GM12892 (cell line): ENCODE measurements at places on chromosomes 16 and 17.

- DNase-seq: no peak
These were observed 15.7 kb upstream of the CBX8 start for GRCh38 chr17:79812353-79813258.

GRCh38 chr17:19285213-19285900 lies 48.2 kb downstream of the EPN2 start:
- DNase-seq: no peak

DNA sequence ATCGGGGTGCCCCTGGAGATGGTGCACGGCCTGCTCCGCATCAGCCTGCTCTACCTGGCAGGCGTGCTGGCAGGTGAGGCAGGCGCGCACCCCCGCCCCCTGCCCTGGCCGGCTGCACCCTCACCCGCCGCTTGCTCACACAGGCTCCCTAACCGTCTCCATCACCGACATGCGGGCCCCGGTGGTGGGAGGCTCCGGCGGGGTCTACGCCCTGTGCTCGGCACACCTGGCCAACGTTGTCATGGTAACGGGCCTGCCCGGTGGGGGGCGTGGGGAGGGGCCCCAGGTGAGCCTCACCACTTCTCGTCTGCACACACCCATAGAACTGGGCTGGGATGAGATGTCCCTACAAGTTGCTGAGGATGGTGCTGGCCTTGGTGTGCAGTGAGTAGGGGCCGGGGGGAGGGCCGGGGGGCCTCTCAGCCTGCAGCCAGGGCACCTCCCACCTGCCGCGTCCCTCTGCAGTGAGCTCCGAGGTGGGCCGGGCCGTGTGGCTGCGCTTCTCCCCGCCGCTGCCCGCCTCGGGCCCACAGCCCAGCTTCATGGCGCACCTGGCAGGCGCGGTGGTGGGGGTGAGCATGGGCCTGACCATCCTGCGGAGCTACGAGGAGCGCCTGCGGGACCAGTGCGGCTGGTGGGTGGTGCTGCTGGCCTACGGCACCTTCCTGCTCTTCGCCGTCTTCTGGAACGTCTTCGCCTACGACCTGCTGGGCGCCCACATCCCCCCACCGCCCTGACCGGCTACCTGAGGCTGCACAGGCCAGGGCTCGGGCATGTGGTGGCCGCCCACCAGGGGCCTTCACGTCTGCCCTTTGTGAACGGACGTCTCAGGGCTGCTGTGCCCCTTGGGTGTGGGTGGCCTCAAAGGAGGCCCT lies 2.1 kb downstream of the RHBDL1 start:
- no peak for DNase-seq

- no peak for DNase-seq
These were observed 2.4 kb upstream of the VAC14 start for GRCh38 chr16:70803319-70803718.

DNA sequence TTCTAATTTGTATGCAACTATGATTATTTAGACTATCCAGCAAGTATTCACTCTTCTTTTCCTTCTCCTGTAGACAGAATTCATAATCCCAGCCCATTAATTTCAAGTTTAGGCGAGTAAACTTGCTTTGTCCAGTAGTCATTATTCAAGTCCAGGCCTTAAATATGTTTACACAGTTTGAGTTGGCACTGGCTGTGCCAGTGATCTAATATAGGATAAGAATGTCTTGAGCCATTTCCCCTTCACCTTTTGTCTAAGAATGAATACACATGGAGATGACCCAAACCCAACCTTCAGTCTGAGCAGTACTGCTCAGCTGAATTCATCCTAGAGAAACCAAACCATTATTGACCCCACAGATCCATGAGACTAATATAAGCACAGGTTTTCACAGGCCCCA lies 930.4 kb upstream of the CDH8 start:
- no peak for DNase-seq

DNA sequence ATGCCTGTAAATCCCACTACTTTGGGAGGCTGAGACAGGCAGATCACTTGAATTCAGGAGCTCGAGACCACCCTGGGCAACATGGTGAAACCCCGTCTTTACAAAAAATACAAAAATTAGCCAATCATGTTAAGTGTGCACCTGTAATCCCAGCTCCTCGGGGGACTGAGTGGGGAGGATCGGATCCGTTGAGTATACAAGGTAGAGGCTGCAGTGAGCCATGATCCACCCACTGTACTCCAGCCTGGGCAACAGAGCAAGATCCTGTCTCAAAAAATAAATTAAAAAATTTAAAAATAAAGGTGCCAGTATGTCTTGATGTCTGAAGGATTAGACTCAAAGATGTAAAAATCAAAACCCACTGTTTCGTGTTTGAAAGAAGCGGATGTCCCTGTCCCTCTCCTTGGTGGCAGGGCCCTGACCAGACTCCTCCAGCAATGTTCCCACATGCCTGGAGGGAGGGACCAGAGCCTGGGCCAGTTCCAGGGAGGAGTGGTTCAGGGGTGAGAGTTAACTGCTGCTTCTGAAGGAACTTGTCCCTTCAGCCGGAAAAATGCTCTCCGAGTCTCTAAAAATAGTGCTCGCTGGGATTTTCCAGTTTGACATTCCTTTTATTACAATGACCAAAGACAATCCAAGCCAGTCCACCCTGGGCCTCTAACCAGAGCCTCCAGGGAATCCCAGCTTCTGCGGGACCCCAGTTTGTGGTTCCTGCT lies 9.4 kb upstream of the CMTM4 start:
- DNase-seq: no peak

- DNase-seq: no peak
These were observed 218.0 kb upstream of the CNTNAP4 start for GRCh38 chr16:76059186-76059585.

- no peak for DNase-seq
These were observed 6.1 kb upstream of the HNF1B start for GRCh38 chr17:37750768-37751475.

DNA sequence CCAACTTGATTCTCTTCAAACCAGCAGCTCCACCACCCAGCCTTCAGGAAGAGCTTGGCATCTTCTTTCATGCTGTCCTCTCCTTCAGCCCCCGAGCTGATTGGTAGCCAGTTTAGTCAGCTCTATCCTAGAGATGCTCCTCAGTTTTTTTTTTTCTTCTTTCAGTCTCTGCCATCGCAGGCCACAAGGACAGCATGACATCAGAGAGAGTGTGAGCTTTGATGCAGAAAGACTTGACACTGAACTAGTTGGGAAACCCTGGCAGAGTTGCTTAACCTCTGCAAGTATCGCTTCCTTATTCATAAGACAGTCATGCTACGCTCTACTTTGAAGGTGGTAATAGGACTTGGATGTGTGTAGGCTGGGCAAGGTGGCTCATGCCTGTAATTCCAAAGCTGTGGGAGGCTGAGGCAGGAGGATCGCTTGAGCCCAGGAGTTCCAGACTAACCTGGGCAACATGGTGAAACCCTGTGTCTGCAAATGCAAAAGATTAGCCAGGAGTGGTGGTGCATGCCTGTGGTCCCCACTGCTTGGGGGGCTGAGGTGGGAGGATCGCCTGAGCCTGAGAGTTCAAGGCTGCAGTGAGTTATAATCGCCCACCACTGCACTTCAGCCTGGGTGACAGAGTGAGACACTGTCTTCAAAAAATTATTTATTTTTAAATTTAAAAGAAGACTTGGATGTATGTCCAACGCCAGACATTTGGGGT lies 2.6 kb downstream of the CD300LB start:
- no peak for DNase-seq

DNA sequence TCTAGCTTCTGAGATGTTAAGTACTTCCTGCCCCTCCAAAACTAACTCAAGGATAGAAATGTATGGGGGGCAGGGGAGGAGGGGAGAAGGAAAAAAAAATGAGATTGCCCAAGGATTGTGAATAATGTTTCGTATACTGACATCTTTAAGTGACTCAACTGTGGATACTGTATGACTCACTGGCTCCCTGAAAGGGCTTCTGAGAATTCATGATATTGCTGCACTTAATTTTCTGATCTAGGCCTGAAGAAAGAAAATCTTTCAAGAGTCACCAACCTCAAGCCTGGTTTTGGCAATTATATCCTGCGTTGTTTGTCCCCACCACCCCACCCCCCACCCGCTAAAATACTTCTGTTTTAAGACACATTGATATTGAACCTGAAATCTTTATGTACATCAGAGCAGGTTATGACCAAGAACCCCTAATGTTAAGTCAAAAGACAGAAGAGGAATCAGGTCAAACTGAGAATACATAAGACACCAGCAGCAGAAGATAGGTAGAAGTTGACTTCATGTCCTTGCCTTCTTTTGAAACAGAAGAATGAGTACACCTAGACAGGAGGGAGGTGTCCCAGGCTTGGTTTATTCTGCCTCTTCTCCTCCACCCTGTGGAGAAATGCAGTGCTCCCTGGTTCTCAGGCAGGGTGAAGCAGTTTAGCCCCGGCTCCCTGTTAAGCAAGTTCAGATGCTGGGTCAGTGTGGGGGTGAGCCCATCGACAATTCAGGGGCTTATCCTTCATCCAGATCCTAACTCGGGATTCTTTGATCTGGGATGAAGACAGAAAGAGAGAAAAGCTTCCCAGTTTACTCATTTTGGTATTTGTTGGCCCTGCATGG lies 3.3 kb upstream of the FBXL20 start:
- DNase-seq: no peak

- DNase-seq: no peak
These were observed 11.3 kb upstream of the CD300A start for GRCh38 chr17:74455025-74455545.

DNA sequence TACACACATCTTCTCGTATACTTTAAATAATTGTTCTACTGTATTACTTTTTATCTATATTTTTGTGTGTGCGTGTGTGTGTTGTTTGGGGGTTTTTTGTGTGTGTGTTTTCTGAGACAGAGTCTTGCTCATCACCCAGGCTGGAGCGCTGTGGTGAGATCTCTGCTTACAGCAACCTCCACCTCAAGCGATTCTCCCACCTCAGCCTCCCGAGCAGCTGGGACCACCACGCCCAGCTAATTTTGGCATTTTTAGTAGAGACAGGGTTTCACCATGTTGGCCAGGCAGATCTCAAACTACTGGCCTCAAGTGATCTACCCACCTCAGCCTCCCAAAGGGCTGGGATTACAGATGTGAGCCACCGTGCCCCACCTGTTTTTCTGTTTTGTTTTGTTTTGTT lies 1.5 kb upstream of the CMTM4 start:
- DNase-seq: no peak

DNA sequence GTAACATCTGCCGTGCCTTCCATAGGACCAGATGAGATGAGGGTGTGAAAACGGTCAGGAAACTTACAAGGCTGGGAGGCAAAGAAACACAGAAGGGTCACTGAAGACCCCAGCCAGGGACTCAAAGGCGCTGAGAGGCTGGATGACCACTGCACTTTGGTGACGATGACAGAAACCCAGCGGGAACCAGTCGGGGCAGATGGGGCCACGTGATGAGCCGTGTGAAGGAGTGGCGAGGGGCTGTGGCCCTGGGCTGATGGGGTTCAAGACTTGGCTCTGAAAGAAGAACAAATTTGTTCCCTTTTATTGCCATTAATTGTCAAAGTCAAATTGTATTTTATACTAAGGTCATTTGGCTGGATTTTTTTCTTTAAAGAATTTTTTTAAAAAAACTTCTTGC lies 28.6 kb upstream of the ATP2C2 start:
- no peak for DNase-seq

GRCh38 chr16:73012341-73012740 lies 35.6 kb downstream of the ZFHX3 start:
- no peak for DNase-seq

DNA sequence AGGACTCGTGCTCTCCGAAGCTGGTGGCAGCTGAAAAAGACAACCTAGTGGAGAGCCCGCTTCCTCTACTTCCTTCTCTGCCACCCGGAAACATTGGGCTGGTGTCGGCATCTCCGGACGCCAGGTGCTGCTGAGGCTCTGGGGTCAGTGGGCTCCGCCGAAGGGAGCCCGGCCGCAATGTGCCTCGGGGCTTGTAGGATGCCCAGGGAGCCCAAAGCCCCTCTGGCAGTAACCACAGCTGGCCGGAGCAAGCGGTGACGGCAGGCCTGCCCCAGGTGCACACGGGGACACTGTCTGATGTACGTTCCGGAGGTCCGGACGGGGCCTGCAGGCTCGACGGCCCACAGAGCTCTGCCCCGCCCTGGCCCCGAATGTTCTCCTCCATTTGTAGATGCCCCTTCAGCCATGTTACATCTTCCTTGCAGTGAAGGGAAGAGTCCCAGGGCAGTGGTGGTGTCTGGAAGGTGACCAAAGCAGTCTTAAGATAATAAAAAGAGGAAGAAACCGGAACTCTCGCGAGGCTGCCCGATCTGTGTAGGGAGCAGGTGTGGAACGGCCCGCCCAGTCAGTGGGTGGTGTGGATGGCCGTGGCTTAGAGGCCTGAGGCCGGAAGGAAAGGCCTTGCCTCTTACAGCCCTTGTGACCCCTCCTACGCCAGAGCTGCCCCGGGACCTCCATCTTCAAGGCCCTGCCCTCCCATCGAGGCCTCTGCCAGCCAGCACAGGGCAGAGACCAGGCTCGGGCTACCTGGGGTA lies 22.6 kb downstream of the NDUFAF8 start:
- DNase-seq: no peak

- DNase-seq: no peak
These were observed 6.2 kb downstream of the VAT1L start for GRCh38 chr16:77794586-77794985.

- no peak for DNase-seq
These were observed 409.6 kb downstream of the SOX9 start for GRCh38 chr17:72530454-72530853.

GRCh38 chr17:20236578-20237227 lies 227.5 kb downstream of the SPECC1 start:
- no peak for DNase-seq

GRCh38 chr16:17431968-17432625 lies 38.7 kb downstream of the XYLT1 start:
- DNase-seq: no peak

DNA sequence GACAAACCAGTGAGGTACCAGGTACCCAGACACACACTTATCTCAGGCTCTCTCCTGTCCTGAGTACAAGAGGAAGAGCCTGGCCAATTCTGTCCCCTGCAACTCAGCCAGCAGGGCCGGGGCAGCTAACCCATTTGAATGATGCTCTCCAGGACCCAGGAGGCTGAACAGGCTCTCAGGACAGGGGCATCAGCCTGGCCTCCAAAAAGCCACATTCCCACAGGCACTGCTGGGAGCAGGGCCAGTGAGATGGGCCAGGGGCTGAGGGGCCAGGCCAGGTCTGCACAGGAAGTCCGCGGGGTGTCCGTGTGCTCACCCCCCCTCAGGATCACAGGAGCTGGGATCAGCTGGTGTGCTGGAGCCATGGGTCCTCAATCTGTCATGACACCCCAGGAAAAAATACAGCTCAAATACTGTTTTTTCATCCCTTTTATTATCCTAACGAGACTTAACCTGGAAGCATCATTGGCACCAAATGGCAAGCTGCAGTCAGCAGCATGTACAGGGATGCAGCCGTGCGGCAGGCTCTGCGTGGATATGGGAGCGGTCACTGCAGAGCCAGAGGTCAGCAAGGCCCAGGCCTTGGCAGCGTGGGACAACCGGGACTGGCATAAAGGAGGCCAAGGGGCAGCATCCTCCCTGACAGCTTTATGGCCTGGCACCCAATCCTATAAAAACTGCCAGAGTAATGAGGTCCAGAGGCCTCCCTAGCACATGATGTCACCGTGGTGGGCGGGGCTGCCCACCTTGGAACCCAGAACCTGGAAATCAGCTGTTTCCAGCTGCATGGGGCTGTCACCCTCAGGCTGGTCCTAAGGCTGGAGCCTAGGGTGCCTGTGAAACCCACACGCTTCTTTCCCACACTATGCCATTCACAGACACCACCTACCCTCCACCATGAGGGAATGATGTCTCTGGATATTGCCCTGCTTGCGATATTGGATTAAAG lies 276.7 kb downstream of the C16orf95 start:
- no peak for DNase-seq

- DNase-seq: no peak
These were observed 561 bp downstream of the AXIN1 start for GRCh38 chr16:351804-352520.
